Stimulated activated CD8-positive, alpha-beta memory T cell treated with anti-CD3 and anti-CD28 coated beads, Interleukin-2, amount 100 ng/mL, for 1 hour (primary cell): ENCODE measurements at places on chromosomes 3 and 15.

DNA sequence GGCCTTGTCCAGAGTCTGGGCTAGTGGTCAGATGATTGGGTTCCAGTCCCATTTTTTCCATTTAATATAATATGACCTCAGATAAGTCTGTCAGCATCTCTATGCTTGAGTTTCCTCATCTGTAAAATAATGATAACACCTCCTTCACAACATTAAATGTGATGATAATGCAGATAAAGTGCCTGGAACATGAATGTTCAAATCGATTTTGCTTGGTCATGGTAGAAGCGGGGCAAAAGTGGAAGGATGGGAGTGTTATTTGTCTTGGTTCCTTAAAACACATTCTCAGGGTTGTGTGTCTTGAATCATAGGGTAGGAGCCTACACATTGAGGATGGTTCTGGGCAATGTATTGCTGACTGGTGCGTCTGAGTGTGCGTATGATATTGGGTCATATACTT lies 16.9 kb downstream of the ARIH2 start:
- DNase-seq = no peak

- no peak for DNase-seq
Observed at GRCh38 chr15:53453253-53454105, 306.0 kb downstream of the WDR72 start.

DNA sequence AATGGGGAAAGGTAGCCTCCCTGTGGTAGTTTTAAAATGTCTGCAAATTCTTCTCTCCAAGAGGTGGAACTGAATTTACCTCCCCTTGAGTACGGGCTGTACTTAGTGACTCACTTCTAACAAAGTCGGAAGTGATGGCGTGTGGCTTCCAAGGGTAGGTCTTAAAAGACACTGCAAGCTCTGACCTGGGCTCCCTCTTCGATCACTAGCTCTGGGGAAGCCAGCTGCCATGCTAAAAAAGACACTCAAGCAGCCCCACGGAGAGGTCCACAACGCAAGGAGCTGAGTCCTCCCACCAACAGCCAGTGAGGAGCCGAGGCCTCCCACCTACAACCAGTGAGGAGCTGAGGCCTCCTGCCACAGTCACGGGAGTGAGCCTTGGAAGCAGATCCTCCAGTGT lies 122.0 kb upstream of the HACD2 start:
- DNase-seq = no peak

GRCh38 chr15:44550734-44551133 lies 13.8 kb downstream of the EIF3J start:
- no peak for DNase-seq

GRCh38 chr3:179503152-179503551 lies 51.9 kb upstream of the GNB4 start:
- no peak for DNase-seq

DNA sequence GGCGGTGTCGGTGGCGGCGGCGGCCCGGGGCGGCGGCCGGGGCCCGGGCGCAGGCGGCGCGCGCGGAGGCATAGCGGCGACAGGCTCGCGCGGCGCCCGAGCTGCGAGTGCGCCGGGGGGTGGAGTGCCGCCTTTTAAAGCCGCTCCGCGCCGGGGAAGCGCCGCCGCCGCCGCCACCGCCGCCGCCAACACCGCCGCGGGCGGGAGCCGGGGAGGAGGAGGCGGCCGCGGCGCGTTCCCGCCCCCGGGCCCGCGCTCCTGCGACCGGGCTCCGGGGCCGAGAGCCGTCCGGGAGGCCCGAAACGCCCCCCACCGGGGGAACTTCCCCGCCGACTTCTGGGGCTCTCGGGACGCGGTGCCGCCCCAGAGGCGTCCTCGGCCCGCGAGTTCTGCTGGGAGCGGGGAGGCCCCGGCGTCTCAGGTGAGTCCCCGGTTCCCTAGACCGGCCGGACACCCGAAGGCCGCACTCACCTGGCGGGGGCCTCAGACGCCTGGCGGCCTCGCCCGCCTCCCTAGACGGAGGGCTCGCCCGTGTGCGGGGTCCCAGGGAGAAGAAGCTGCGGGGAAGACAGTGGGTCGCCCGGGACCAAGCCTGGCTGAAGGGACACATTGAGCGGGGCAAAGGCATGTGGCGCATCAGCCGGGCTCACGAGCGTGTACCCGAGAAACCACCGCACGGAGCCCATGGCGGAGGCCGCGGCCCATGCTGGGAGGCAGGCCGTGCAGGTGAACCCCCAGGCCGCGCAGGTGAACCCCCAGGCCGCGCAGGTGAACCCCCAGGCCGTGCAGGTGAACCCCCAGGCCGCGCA lies at the start of gene PCSK6:
Gene PCSK6 (minus strand): TSS at position 109 of the 809 bp plus-strand sequence. CDS start 37 bp downstream, at position 72.
- DNase-seq = no peak
